ENCODE measurements at places on chromosomes 2 and 18. TPM values are rescaled to one million over a fixed set of nuclear protein-coding genes. Genes with fewer than 3 reads are reported as not detected.

DNA sequence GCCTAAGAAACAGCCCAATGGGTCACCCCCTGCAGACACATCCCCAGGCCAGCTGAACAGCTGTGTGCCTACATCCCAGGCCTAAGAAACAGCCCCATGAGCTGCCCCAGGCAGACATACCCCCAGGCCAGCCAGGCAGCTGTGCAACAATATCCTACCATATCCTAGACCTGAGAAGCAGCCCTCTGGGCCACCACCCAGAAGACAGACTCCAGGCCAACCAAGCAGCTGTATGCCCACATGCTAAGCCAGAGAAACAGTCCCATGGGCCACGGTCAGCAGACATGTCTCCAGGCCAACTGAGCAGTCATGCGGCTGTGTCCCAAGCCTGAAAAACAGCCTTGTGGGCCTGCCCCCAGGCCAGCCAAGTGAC, 205.5 kb downstream of the ATAD2B start:
- no peak for DNase-seq

- DNase-seq, result peak; percentile 17
Measured at GRCh38 chr18:79786786-79787526, 10.8 kb upstream of the KCNG2 start.

- DNase-seq, result no peak
Measured at GRCh38 chr2:31349160-31349559, 65.4 kb downstream of the XDH start.

DNA sequence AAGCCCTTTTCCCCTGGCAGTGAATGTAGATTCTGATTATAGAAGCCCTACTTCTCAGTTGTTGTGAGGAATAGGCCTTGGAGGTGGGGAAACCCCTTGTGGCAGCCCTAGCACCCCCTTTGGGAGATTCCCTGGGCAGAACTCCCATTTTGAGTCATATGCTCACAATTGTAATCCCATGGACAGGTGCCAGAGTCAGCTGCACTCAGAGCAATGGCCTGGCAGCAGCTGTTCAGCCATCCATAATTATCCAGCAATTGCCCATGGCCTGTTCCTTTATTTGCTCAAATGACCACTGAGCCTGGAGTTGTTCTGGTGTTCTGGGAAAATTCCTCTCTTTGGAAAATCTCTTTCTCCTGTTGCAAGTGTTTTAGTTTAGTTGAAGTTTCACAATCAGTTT, 71.7 kb downstream of the PTRHD1 start:
- peak; percentile 66 for DNase-seq

- DNase-seq, result peak; percentile 24
Measured at GRCh38 chr2:143128681-143129580, at the start of gene ARHGAP15. Gene ARHGAP15, plus strand, starts transcription at chr2:143129419.

DNA sequence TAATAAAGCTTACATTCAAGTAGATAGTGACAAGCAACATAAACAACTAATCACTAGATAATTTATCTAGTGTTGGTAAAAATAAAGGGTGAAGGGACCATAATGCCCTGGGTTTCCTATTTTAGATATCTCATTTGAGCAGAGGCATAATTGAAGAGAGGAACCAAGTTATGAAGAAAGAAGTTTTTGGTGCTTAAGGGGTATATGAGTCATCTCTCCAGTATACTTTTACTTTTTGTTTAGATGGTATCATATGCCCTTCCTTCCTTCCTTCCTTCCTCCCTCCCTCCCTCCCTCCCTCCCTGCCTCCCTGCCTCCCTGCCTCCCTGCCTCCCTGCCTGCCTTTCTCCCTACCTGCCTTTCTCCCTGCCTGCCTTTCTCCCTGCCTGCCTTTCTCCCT, 1053.5 kb upstream of the CELF4 start:
- no peak for DNase-seq

GRCh38 chr2:144370937-144371584, 148.9 kb downstream of the ZEB2 start:
- no peak for DNase-seq

DNA sequence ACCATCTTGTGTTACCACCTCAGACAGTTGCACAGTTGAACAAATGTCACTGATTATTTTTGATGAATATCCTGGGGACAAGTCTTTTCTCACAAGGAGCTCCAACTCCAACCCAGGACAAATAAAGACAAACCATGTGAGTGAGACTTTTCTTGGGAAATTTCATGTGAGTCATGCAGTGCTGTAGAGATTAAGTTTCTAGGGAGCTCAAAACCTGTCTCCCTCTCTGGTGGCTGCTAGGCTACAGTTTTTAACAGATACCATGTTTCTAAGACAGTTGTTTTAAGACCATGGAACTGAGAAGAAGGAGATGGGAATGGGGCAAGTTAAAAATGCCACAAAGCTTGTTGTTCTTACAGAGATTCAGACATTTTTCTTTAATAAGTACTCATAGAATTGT, 255.5 kb downstream of the RIT2 start:
- DNase-seq, result no peak

- no peak for DNase-seq
Measured at GRCh38 chr2:230765611-230766300, 53.1 kb downstream of the CAB39 start.

DNA sequence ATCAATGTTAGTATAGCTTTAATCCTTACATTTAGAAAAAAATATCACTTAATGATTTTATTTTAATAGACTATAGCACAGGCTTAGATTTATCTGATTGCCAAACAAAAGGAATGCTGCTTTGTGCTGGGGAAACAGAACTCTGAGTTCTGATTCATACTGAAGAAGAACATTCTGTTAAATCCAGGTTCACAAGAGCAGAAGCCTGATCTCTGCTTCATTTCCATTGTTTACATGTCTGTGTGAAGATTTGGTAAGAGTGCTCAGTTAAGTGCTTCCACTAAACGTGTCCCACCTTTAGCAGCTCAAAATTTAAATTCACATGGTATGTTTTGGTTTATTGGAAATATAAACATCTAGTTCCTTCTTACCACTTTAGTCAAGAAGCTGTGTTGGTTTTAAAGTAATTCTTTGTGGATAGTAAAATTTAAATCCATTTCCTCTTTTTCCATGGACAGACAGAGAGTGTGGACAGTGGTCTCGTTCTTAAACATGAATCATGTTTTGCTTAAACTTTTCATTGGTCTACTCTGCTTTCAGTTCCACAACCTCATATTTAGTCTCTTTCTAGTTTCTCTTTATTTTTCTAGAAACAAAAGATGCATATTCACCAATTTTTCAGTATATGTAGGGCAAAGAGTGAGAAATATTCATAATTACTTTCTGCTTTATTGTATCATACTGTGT, 59.1 kb downstream of the NYAP2 start:
- DNase-seq, result no peak

- no peak for DNase-seq
Measured at GRCh38 chr2:42904576-42904876, 112.1 kb upstream of the HAAO start.

GRCh38 chr2:225337183-225337582, 62.3 kb upstream of the NYAP2 start:
- DNase-seq, result no peak

DNA sequence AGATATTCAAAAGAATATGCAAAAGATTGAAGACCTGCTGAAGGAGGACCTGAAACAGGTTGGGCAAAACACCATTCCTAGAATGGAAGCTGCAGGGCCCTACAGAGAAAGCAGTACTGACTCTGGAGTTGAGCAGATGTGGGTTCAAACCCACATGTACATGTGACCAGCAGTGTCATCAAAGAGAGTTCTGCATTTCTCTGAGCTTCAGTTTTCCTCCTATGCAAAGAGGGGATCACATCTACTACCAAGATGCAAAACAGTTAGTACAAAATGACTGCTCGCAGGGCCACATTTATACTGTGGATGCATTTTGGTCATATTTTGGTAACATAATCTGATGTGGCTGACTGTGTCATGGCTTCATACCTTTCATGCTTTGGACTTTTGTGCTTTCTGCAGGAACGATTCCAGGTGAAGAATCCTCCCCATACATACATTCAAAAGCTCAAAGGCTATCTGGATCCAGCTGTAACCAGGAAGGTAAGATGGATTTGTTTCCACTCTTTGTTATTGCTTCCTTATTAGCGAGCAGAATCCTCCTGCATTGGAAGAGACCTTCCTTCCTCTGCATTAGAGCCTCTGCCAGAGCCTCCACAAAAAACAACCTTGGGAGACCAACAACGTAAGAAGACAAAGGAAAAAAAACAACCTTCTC, 174.8 kb downstream of the PRPF40A start:
- no peak for DNase-seq

DNA sequence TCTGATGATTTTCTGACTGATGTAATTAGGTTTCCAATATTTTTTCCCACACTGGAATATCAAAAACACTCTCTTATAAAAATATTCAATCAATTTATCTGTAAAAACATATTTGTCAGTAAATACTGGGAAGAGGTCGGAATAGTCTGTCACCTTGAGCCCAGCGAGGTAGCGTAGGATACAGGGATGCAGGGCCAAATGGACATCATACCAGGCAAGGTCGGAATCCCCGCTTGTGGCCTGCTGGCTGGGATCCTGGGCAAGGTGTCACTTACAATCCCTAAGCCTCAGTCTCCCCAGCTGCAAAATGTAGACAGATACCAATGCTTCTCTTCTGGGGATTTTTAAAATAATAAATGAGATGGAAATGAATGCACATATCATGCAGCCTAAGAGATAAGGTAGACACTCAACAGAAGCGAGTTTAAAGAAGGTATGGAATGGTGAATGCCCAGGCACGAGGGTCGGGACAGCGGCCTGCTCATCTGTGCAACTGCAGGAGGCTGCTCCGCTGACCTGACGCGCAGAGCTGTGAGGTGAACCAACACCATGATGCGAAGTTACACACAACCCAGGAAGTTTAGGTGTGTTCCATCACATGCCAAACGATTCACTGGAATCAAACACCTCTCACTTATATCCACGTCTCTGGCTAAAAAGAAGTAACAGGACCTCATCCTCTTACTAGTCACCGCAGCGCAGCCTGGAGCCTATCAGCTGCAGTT, 98.2 kb downstream of the EIPR1 start:
- DNase-seq, result no peak

DNA sequence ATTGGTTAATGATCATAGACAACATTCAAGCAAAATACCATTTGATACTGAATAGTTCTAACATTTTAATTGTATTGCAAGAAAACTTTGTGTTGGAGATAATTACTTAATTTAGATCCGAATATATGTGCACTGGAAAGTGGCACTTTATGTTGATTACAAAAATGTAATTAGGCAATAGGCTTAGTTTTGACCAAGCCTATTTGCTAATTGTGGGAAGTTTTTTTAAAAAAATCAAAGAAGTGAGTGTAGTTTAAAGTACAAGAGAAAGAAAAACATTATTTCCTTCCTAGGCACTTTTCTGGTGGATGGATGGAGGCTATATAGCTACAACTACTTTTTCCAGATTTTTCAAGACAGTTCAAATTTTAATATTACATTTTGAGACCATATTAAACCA, 18.3 kb upstream of the PELI1 start:
- DNase-seq, result no peak

GRCh38 chr18:60024345-60024744, 124.5 kb downstream of the PMAIP1 start:
- no peak for DNase-seq

DNA sequence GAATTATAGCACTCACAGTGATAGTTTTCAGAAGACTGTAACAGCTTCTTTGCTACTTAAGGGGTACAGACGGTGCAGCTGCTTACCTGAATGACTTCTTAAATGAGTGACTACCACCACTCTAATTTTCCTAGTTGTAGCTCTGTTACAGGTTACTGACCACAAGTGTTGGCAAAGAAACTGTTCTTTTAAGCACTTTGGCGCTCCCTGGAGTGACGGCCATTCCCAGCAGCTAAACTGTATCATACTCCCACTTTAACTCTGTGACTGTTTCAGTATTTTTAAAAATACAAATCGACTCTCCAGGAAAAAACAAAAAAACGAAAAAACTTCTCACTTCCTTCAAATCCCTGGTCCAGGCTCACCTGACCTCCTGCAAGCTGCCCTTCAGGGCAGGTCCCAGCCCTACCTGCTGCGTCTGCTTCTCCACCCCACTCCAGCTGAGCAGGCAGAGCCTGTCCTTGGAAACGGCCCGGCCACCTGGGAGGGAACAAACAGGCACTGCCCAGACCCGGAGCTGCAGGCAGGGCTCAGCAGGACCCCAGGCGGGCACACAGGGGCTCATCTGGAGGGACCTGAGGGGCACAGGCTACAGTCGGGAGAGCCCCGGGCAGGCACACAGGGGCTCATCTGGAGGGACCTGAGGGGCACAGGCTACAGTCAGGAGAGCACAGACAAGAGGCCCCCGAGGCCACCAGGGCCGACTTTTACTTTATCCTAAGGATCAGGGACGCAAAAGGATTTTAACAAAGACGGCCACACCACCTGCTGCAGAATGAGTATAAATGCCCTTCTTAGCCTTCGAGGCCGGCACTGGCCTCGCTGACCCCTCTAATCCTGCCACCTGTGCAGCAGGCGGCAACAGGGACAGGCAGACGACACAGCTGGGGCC, 24.5 kb downstream of the SLC66A2 start:
- DNase-seq, result peak; percentile 57

- no peak for DNase-seq
Measured at GRCh38 chr2:144745424-144745823, 225.5 kb upstream of the ZEB2 start.

DNA sequence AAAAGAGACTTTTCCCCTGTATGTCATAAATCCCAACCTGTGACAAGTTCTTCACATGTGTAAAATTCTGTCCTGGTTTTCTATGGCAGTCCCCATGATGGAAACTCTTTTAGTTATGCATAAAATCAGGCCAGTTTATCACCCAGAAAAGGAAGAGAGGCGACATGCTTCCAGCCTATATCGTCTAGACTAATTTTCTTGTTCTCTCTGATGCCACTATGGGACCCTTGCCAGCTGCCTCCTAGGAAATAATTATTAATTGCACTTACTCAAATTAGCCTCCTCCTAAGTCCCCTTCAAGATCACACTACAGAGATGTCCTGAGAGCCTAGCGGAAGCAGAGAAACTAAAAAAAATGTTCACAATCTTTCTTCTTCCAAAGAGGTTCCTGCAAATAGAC, 722.4 kb downstream of the NRXN1 start:
- no peak for DNase-seq

GRCh38 chr2:240371129-240372000, 64.1 kb upstream of the GPC1 start:
- DNase-seq, result no peak

GRCh38 chr2:17617516-17617915, 77.0 kb downstream of the VSNL1 start:
- DNase-seq, result no peak

TAF4B gene
- total RNA-seq, result 2.1 TPM

DYSF gene
- 99.9 TPM for total RNA-seq

CENPA gene
- 1.4 TPM for total RNA-seq

TXNDC2 gene
- total RNA-seq, result not detected

IL36B gene
- total RNA-seq, result not detected

GREB1L gene
- total RNA-seq, result 7.6 TPM

Measured in heart left ventricle (tissue), 16 donors.